ENCODE measurements at places on chromosomes 5 and 9.

DNA sequence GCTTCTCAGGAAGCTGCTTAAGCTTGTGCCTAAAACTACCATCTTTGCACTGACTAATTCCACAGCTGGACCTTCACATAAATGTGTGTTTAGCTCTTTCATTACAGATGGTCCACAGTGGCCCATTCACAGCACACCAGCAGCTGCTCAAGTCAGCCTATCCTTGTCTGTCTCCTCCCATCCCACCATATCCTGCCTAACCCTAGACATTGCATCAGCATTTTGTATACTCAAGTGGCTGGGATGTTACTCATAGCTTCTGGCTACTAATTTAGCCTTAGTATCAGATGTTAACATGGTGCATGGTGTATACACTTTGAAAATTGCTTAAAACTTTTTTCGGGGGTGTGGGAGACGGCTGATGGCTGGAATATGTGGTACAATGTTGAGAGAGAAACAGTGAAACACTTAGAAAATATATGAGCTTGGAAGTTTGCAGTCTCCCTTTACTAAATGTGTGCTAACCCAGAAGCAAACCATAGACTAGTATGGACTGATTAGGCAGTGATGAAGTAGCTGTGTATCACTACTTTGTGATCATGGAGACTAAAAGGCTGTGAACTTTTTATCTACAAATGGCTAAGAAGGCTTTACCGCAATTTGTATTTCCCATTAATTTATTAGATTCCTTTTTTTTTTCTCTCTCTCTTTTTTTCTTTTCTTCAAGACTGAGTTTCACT is 83.1 kb downstream of the JMY start:
- no peak for DNase-seq

GRCh38 chr5:128002425-128002824 is 81.1 kb upstream of the SLC12A2 start:
- DNase-seq, result no peak

GRCh38 chr5:84861306-84861705 is 476.6 kb upstream of the EDIL3 start:
- no peak for DNase-seq

GRCh38 chr5:135829179-135829578 is 5.3 kb upstream of the SLC25A48 start:
- no peak for DNase-seq

GRCh38 chr5:73719632-73720031 is 93.6 kb downstream of the ARHGEF28 start:
- DNase-seq, result no peak

DNA sequence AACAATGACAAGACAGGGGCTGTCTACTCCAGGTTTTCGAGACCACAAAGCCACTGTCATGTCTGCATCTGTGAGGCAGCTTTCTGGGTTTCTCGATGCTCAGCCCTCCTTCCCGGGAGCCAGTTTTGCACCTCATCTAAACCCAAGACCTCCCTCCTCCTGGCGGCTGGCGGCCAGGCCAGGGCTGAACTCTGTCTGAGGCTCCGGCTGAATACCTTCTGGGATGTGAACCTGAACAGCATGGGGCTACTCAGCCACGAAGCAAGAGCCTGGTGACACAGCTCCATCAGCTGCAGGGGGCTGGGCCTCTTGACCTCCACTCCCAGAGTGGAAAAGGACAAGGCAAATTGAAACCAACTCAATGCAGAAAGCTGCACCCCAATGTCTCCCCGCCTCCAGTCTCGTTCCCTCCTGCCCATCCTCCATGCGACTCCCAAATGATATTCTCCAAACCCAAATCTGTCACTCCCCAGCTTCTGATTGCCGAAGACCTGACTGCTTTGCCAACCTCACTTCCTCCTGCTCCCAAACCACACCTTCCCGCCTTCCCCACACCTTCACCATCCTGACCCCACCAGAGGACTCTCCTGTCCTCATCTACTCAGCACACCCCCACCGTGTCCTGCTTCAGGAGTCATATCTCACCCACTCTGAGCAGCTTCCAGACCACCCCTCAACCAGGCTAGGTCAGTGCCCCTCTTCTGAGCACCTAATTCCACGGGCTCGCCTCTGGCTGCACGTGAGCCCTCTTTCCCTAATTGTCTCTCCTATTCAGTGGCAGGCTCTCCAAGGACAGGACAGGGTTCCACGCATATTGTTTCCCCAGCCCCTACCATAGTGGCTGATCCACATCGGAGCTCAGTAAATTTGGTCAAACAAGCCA is 4.5 kb downstream of the ANKS6 start:
- no peak for DNase-seq

GRCh38 chr9:120902569-120903535 is 23.7 kb downstream of the TRAF1 start:
- DNase-seq, result no peak

DNA sequence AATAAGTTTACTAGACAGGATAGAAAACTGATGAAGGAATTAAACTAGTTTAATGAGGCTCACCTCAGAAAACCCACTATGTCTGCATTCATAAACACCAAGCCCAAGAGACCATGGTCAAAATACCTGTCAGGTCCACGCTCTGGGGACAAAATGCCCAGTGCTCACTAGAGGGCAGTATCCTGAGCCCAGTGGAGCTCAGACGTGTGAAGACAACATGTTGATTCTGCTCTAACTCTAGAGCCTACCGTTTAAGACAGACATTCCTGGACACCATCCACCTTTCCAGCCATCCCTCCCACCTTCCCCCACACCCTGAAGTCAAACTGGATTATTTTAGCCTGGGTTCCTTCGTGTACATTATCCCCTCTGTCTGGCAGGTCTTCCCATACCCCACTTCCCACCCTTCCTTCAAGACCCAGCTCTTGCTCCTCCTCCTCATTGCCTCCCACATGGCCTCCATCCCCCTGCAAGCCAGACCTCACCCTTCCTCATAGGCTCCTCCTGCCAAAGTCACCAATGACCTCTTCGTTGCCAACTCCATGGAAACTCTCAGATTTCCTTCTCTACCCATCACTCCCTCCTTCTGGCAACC is 142.3 kb upstream of the FSTL4 start:
- no peak for DNase-seq

DNA sequence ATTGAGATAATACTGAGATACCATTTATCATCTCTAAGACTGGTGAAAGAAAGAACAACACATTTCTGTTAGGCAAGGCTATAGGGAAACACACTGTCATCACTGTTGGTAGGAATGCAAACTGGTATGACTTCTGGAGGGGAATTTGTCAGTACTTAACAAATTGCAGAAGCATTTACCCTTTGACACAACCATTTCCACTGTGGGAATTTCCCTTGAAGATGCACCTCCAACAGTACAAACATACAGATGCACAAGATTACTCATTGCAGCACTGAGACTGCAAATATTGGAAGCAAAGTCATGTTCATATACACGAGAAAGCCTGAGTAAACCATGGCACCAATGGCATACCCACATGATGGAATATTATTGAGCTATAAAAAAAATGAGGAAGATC is 17.6 kb downstream of the GM2A start:
- DNase-seq, result no peak

DNA sequence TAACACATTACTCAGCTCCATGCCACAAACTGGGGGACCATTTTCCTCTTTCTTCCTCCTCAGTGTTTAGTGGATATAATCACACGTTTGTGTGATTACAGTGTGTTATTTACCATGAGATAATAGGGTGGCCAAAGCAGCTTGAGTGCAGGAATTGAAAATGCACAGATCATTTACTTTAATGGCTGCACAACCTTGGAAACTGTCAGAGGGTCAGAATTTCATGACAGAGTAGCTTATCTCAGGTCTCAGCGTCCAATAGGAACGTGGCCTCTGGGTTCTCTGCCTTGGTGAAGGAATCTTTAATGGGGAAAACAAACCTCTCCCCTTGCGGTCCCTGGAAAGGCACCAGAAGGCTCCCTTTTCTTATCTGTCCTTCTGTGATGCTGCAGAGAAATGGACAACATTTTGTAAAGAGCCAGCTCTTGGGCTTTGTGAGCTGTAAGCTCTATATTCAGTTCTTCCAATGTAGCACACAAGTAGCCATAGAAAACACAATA is 87.4 kb upstream of the CD180 start:
- DNase-seq, result no peak
